Endodermal cell (in vitro differentiated cells): ENCODE measurements at places on chromosomes 3 and 15. TPM values are rescaled to one million over a fixed set of nuclear protein-coding genes. Genes with fewer than 3 reads are reported as not detected.

Gene MAP1A
- 1.1 and 1.4 TPM in 2 replicates for total RNA-seq

Gene MAP6D1
- total RNA-seq = 3.6 and 4.0 TPM in 2 replicates

Gene CHRM5
- total RNA-seq = not detected in 2 replicates

Gene NRG4
- total RNA-seq = 0.95 and 1.3 TPM in 2 replicates

Gene VIPR1
- 11.8 and 14.7 TPM in 2 replicates for total RNA-seq

Gene ZMYND10
- 0.22 to 3.2 TPM (median 1.3 TPM) in 3 replicates for total RNA-seq
